ENCODE measurements at places on chromosomes 5 and 9.

- DNase-seq = no peak
Observed at GRCh38 chr9:132312873-132313272, 41.9 kb downstream of the SETX start.

- DNase-seq = no peak
Observed at GRCh38 chr5:106858616-106859015, 812.1 kb downstream of the EFNA5 start.

DNA sequence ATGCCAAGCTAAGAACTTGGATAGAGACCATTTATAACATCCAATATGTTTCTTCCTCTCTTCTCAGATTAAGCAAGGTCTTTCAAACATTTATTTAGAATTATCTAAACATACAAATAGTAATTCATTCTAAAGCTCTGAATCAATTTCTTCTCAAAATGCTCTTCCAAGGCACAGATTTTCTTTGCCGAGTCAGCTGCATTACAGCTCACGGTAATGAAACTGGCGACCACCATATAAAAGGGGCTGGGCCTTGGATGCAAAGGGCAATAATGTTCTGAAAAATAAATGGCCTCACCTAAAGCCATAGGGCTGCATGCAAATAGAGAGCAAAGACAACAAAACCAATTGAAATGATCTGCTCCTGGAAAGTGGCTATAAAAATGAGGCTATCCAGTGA is 63.8 kb downstream of the MED27 start:
- DNase-seq = no peak

DNA sequence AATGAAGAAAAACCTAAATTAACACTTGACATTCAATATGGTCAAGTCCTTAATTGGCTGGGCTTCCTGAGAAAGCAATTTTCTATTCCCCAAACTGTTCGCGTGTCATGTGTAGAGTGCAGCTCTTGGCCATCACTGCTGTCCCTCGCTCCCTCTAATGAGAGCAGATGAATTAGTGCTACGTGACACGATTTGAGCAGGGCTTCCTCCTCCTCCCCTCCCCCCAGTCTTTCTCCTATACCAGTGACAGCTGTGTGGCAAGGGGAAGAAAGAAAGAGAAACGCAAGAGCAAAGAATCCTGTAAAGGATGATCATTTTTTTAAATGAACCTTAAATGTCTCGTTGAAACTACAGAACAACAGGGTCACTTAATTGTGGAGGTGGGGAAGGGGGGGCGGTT is 159.6 kb downstream of the BNC2 start:
- no peak for DNase-seq

DNA sequence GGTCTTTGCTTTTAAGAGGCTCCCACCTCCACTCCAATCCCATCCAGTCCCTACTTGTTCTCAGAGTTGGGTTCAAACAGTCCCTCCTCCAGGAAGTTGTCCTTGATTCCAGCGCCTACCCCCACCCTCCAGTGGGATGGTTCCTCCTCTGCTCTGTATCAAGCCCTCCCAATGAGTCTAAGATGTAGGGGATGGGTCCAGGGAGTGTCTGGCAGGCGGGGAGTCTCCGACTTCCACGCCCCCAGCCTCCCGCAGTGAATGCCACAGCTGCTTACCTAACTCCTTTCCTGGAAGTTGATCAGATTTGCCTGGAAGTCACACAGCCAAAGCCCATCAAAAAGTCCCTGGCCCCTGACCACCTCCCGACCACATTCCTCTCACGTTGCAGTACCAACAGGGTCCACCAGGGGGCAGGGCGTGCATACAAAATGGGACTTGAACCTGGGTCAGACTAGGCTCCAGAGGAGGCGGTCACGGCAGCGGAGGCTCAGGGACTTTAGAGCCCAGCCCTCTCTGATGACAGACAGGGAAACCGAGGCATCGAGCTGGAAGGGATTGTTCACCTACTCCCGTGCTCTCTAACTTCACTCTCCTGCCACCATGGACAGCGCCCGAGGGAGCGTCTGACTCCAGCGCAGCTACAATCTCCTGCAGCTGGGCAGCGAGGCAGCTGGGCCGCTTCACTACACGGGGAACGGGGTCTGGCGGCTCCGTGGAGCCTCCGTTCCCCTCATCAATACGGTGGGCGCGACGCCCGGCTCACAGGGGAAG is 25.0 kb upstream of the TDRD7 start:
- DNase-seq = peak; percentile 57

GRCh38 chr5:137481596-137481995 is 17.5 kb downstream of the SPOCK1 start:
- DNase-seq = no peak

- no peak for DNase-seq
Observed at GRCh38 chr9:30015073-30015472, 2369.4 kb upstream of the ACO1 start.

GRCh38 chr9:129794549-129794948 is 8.4 kb upstream of the TOR1B start:
- DNase-seq = no peak

DNA sequence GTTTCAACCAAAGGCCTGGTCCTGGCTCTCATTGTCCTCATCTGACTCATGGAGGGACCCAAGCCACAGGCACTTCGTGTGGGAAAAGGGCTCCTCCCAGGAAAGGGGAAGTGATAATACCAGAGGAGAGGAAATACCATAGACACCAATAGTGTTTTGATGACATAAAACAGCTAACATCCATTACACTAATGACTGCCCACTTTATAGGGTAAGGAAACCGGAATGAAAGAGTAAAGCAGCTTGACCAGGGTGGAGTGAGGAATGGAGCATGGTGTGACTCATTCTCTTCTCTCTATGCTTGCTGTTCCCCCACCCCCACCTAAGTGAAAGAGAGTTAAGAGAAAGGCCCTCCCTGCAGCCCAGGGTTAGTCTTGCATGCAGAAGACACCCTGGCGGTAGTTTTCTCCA is 67.4 kb upstream of the HRH2 start:
- DNase-seq = no peak

DNA sequence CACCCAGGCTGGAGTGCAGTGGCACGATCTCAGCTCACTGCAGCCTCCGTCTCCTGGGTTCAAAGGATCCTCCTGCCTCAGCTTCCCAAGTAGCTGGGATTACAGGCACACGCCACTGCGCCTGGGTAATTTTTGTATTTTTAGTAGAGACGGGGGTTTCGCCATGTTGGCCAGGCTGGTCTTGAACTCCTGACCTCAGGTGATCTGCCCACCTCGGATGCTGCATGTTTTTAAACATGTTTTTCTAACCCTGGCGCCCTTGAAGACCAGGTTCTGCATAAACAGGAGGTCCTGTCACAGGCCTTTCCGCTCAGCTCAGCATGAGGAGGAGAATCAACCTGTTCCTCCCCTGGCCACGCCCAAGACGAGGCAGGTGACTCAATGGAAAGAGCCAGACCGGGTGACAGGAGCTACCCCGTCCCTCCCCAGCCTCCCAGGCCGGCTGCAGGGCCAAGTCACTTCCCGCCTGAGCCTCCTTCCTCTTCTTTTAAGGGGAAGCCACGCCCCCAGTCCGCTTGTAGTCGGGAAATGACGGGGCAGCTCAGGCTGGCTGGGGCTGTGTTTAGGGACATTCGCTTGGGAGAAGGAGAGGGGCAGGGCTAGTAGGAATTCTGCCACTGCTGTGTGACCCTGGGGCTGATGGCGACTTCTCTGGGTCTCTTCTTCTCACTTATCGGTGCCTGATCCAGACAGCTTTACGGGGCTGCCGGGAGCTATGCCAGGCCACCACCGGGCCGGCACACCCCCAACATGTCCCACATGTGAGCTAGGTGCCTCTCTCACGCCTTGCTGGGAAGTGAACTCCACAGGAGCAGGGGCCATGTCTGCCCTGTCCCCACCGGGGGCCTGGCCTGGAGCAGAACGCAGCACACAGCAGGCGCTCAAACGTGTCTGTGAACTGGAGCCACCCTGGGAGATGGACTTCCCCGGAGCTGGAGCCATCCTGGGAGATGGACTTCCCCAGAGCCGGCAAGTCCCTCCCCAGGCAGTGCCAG is 6.1 kb downstream of the NOTCH1 start:
- peak; percentile 80 for DNase-seq

GRCh38 chr9:136273244-136273865 is 27.7 kb upstream of the QSOX2 start:
- DNase-seq = no peak

- no peak for DNase-seq
Observed at GRCh38 chr5:72559866-72560766, 52.9 kb upstream of the ZNF366 start.

DNA sequence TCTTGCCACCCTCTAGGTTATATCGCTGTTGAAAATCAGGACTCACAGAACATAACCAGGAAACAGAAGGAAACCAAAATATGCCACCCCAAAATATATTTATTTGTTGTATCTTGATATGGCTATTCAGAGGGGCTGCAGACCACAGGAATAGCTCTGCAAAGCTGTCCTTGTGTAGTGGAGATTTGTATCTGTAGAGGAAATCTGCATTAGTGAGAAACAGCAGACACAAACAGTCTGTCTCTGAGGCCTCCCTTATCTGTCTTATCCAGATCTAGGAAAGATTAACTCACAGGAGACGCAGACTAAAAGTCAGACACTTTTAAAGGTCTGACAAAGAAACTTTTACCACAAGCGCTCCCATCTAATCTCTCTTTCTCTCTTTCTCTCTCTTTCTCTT is 54.1 kb upstream of the CEMIP2 start:
- DNase-seq = no peak

DNA sequence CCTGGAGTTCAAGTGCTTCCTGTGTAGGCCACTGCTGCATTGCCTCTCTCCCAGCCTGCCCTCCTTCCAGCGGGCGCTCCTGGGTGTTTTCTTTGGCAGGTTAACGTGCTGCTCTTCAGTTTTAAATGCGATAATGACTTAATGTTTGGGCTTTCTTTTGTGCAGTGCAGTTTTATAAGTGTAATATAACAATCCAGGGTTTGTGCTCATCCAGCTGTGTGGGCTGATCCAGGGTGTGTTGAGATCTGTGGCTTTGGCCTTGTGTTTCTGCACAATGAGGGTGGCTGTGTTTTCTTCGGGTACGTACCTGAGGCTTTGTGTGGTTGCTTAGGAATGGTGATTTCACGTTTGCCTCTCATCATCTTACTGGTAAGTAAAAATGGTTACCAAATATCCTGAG is 50.6 kb downstream of the PCSK5 start:
- DNase-seq = no peak

DNA sequence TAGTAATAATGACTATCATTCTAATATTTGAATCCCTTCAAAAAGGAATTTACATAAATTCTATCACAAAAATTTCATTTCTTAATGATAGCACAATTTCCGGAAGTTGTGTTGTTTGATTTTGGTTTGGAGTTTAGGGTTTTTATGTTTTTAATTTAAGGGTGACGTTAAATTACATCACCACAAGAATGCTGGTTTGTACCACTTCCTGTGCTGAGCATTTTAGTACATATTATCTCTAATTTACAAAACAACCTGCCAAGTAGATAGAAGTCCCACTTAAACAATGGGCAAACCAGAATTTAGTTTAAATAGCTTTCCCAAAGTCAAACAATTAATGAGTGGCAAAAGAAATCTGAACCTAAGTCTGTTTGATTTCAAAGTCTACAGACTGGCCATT is 63.4 kb downstream of the DENND1A start:
- no peak for DNase-seq

DNA sequence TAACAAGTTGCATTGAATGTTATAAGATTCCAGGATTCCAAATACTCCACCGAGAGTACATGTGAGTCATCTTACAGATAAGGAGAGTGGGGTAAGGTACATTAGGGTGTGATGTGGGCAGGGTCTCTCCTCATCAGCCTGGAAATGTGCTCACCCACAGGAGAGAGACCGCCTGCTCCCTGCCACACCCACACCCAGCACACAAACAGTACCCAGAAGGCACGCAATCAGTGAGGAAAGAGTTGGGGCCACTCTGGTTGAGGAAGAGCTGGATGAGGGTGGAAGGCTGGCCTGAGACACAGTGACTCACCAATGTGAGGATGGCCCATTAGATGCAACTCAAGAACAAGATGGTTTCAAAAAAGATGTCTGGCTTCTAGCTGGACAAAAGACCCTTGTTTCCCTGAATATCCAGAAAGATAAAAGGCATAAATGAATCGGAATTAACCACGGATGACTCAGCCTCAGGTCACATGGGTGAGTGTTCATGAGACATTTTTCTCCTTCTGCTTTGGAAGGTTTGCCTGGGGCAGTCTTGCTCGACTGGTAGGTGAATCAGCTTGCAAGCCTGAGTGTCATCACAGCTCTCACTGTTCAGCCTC is 51.1 kb upstream of the LHFPL2 start:
- no peak for DNase-seq

GRCh38 chr9:89425024-89425805 is 72.7 kb downstream of the SEMA4D start:
- no peak for DNase-seq

GRCh38 chr9:113922160-113922559 is 46.1 kb downstream of the ZNF618 start:
- no peak for DNase-seq

GRCh38 chr9:7117676-7118561 is 360.1 kb downstream of the KDM4C start:
- no peak for DNase-seq

- no peak for DNase-seq
Observed at GRCh38 chr5:24849210-24849609, 204.4 kb upstream of the CDH10 start.

GRCh38 chr5:171676286-171676944 is 109.2 kb upstream of the SMIM23 start:
- DNase-seq = no peak

GRCh38 chr5:92505145-92505544 is 1075.9 kb downstream of the NR2F1-AS1 start:
- DNase-seq = no peak

DNA sequence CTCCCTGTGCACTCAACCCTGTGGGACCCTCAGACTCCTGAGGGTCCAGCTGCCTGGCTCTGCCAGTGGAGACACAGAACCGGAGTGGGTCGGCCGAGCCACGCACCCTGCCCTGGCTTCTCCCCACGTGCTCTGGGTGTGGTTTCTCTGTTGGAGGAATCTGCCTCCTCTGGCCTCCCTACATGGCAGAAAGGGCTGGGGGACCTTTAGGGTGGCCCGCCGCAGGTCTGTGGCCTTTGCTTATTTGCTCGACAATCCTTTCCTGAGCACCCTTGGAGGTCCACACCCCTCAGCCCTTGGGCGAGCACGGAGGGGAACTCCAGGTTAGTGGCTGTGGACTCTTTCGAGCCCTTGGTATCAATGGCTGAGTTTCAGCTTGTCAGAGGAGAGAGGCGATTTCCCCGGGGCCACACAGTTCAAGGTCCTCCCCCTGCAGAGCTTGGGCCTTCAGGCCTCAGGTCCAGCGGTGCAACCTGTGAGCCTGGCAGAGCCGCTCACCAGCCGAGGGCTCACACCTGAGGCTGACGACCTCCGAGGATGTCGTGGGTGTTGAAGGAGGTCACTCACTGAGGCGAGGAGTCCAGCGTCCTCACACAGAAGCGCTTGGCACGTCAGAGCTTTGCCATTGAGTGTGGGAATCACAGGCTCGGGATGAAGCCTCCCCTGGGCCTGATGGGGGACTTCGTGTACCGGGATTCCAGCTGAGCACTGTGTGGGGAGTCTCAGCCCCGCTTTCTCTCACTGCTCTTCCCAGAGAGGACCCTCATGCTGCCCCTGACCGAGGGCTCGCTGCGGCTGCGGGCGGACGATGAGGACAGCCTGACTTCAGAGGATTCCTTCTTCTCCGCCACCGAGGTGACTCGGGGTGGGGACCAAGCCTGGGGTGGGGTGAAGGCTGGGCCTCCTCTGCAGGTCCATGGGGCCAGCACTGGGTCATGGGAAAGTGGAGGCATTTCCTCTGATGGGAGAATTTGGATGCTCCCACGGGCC is 20.8 kb upstream of the DOLPP1 start:
- DNase-seq = no peak

- no peak for DNase-seq
Observed at GRCh38 chr5:137115152-137115551, 384.0 kb downstream of the SPOCK1 start.

GRCh38 chr5:110377361-110377760 is 349.1 kb downstream of the TMEM232 start:
- no peak for DNase-seq

GRCh38 chr9:86337469-86338108 is 16.6 kb downstream of the TUT7 start:
- no peak for DNase-seq
